Fibroblast of skin of left biceps (primary cell): ENCODE measurements at places on chromosomes 4 and X.

GRCh38 chrX:109658391-109658790, 33.4 kb upstream of the KCNE5 start:
- no peak for DNase-seq

DNA sequence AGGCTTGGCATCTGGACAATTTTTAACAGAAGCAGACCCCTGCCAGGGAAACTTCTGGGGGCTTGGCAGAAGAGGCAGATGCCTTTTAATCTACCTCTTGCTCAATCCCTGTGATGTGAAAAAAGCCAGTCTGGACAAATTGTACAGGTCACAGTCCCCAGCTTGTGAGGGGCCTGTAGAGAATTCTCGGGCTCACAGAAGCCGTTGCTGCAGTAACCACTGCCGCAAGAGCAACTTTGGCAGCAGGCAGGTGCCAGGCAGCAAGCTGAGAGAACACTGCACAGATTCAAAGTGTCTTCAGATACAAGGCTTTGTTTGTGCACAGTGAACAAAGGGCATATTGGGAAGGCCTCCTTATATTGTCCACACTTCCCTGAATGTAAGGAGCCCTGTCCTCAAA, 11.7 kb downstream of the GPKOW start:
- DNase-seq = no peak

GRCh38 chr4:159227984-159228383, 125.1 kb downstream of the RAPGEF2 start:
- peak; percentile 51 for DNase-seq

GRCh38 chr4:165013691-165014090, 18.1 kb upstream of the TRIM60 start:
- DNase-seq = no peak

- no peak for DNase-seq
These were observed 390.3 kb downstream of the SPRY1 start for GRCh38 chr4:123786920-123787319.

DNA sequence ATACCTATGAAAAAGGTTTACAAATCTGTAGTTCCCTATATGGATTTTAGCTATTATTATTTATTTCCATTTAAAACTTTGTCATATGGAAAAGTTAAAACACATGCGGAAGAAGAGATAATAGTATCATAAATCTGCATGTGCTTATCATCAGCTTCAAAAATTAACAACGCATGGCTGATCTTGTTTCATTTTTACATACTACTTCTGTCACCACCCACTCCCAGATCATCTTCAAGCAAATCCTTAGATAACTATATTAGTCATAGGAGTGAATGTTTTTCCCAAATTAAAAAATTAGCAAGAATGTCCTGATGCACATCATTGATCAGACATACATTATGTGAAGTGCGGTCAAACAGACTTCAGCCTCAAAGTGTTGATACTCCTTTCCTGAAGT, 24.6 kb upstream of the MOB1B start:
- DNase-seq = peak; percentile 17
